ENCODE measurements at places on chromosomes 1 and 21.

DNA sequence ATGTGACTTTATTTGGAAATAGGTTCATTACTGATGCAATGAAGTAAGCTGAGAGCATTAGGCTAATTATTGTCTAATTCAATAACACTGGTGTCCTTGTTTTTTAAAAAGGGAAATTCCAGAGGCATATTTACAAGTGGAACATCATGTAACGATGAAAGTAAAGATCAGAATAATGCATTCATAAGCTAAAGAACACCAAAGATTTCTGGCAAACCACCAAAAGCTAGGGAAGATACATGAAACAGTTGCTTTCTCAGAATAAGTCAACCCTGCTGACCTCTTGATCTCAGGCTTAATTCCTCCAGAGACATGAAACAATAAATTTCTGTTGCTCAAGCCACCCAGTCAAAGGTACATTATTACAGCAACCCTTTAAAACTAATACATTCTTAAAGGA, 20.3 kb upstream of the IFI16 start:
- DNase-seq: no peak

- no peak for DNase-seq
Observed at GRCh38 chr1:42420911-42421585, 34.8 kb downstream of the ZMYND12 start.

DNA sequence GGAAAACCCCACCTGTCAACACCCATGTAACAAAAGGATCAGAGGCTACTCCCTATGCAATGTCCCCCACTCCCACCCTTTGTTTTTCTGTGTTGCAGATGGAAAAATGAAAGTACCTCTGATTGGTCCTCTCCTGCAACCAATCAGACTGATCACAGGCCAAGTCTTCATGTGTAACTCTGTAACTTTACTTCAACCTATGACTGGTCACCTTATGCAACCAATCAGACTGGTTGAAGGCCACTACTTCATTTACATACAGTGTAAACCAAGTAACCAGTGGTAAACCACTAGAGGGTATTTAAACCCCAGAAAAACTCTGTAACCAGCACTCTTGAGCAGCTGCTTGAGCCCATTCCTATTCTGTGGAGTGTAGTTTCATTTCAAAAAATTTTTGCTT, 266.3 kb upstream of the OLFM3 start:
- no peak for DNase-seq

- no peak for DNase-seq
Observed at GRCh38 chr1:167548059-167548932, 5.3 kb downstream of the CREG1 start.

DNA sequence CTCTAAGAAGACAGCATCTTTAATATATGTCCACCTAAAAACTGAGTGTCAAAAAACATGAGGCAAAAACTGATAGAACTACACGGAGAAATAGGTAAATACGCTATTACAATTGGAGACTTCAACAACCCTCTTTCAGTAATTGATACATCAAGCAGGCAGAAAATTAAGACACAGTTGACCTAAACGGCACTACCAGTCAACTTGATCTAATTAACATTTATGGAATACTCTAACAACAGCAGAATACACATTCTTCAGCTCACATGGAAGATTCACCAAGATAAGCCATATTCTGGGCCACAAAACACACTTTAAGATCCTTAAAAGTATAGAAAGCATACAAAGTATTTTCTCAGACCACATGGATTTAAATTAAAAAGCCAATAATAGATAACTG, 137.6 kb downstream of the CLIC6 start:
- DNase-seq: no peak

- no peak for DNase-seq
Observed at GRCh38 chr1:56028244-56028643, 551.1 kb downstream of the PLPP3 start.

- no peak for DNase-seq
Observed at GRCh38 chr1:184088037-184088436, 36.5 kb downstream of the TSEN15 start.

DNA sequence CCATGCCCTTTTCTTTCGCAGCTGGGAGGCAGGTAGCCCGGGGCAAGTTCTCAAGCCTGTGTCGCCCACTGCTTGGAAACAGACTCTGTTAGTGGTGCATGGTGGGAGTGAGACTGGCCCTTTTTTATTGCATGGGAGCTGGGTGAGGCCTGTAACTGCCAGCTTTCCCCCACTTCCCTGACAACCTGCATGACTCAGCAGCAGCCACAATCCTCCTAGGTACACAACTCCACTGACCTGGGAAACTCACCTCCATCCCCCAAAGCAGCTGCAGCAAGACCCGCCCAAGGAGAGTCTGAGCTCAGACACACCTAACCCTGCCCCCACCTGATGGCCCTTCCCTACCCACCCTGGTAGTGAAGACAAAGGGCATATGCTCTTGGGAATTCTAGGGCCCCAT, 25.8 kb downstream of the PIGP start:
- no peak for DNase-seq

- DNase-seq: no peak
Observed at GRCh38 chr1:93770640-93771039, 89.0 kb upstream of the BCAR3 start.

DNA sequence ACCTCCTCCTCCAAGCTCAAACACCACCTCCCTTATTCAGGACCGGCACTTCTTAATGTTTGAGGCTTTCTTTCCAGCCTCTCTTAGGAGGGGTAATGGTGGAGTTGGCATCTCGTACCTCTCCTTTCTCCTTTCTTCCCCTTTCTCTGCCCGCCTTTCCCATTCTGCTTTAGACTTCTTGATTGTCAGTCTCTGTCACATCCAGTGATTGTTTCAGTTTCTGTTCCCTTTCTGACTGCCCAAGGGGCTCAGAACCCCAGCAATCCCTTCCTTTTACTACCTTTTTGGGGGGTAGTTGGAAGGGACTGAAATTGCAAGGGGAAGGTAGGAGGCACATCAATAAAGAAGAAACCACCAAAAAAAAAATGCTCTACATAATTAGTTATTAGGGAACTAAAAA, 5.6 kb downstream of the ELK4 start:
- no peak for DNase-seq

Data from activated T-cell treated with anti-CD3 and anti-CD28 coated beads, Interleukin-2, amount 50 U/mL, for 1 hour (primary cell).